Inflammatory macrophage (primary cell): ENCODE measurements at places on chromosomes 7 and 10.

- DNase-seq, result no peak
Observed at GRCh38 chr10:131955591-131956340, 26.0 kb downstream of the BNIP3 start.

- no peak for DNase-seq
Observed at GRCh38 chr10:63994371-63994770, 473.2 kb downstream of the REEP3 start.

DNA sequence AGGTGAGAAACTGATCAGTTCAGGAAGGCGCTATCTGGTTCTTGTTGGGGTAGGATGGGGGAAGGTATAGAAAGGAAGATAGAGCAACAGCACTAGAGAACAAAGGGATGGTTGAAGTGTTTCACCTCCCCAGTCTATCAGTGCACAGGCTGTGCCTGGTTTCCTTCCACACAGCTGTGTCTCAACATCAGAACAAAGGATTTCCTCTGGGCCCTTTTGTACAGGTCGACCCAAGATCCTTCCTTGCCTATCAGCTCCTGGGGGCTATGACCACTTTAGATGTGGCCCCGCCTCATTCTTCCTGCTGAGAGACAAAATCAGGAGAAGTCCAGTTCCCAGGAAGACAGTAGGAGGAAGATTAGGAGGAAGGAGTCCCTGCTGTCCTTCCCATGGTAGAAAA lies 65.6 kb downstream of the NAMPT start:
- DNase-seq, result no peak

DNA sequence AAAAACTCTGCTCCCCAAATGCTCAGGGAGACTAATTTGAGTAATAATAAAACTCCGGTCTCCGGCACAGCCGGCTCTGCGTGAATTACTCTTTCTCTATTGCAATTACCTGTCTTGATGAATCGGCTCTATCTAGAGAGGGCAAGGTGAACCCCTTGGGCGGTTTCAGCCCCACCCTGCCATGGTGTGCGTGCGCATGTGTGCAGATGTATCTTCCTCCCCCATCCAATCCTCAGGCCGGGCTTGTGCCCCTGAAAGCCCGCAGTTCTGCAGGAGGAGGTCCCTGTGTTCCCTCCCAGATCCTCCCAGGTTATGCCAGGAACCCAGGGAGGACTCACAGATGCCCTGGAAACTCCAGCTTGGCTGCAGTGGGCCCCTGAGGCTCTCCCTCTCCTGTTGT lies 48.3 kb upstream of the MYL10 start:
- no peak for DNase-seq

DNA sequence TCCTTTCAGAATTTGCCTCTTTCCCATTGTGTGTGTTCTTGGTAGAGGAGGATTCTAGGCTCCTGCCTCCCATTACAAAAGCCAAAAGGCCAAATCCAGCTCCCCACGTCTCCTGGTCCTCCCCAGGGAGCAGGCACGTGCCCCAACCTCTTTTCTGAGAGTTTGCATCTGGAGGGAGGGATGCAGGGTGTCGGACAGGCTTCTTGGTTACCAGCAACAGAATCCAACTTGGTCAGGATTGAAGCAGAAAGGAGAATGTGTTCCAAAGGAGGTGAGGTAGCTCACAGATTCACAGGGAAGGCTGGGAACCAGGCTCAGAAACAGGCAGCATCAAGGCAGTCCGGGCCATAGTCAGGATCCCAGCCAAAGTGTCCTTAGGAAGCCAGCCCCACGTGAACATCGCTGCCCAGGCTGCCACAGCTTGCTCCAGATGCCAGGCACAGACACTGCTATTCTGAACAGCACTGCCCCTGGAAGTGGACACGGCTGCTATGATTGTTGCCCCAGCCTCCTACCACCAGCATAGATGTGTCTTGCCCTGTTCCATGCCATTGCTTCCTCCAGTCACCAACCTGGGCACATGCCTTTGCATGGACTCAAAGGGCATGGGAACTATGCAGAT lies 264.2 kb upstream of the ZMIZ1 start:
- DNase-seq, result no peak

DNA sequence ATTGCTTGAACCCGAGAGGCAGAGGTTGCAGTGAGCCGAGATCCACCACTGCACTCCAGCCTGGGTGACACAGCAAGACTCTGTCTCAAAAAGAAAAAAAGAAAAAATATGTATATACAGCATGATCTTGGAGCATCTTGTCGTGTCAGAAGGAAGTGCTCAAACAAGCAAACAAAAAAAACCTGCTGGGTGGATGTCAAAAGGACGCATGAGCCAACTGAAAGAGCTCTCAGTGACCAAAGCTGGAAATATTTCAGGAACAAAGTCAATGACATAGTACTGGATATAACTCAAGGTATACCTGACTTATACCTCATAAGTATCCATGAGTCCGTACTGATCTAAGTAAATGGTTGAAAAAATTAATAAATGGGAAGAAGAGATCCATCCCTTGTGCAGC lies 94.6 kb upstream of the ANLN start:
- no peak for DNase-seq

DNA sequence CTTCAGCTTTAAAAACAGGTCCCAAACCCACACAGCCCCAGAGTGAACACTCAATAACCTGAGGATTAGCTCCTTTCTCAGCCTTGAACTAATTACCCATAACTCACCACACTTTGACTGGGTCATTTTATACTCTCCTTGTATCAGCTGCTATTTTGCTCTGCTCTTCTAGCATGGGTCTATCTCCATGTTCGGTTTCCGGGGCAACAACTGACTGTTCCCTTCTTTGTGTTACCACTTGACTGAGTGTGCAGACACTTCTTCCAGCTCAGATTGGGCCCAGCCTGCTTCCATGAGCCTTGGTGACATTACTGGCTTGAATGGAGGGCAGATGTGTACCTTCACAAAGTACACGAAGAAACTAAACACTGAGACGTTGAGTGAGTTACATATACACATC lies 31.5 kb upstream of the PRPS1L1 start:
- no peak for DNase-seq

DNA sequence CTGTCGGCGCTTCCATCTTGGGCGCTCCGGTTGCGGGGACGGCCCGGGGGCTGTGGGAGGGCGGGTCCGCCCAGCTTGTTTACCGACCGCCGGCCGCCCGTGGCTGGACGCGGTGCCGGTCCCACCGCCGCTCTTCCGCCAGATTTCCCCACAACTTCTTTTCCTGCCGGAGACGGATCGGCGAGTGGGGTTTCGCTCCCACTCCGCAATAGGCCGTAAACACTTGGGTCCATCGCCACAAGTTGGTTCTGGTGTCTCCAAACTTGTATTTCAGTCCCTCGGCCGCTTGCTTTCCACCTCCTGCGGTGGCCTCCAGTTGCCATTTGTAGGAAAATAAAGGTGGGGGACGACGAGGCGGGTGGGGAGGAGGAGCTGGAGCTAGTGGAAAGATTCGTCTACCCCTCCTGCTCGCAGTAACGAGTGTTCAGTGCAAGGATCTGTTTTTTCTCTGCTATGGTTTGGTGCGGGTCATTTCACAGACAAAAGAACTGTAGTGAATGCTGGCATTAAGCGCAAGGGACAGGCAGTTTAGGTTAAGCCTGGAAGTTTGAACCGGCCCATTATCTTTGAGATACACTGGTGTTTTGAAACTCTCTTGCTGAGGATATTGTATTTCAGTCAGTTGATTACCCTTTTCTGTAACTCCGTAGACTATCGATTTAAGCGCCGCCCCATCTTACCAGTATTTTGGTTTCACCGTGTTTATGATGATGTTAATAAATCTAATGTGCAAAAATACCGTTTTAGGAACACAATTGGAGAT lies 24.3 kb upstream of the ZRANB1 start:
- peak; percentile 30 for DNase-seq

DNA sequence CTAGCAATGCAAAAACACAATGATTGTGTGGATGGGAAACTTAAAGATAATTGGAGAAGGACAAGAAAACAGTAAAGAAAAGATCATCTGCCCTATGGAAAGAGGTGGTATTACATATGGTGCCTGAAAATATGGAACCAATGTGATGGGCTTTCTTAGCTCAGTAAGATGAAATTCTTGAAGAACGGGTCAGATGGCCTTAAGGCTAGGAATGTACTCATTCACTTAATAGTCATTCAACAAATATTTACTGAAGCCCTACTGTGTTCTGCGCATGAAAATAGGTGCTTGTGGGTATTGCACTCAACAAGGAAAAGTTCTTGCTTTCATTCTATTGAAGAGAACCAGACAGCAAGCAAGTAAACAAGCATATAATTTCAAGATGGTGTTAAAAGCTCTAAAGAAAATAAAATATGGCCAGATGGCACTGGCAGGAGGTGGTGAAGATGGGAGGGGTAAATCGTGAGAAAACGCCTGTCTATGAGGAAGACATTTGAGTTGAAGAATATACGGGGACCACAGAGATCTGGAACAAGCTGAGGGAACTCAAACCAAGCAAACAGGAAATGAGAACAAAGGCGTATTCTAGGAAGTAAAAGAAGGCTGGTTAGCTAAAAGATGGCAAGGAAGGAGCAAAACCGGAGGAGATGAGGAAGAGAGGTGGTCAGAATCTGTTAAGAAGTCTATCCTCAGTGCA lies 179.7 kb downstream of the ANK3 start:
- no peak for DNase-seq

DNA sequence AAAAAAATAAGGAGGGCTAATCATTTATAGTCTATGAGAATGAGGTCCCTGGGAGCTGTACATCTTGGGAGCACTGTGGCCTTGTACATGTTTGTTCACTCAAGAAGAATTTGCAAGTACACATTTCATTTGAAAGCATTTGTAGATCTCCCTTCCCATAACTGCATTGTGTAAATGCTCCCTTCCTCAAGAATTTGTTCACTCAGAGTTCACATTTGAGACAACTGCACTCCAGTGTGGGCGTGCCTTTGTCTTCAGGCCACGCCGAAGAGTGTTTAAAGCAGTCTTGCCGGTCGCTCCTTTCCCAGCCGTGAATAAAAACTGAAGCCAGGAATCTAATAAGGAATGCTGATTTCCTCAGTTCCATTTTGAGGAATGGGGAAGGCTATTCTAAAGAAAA lies 291.1 kb upstream of the LYZL1 start:
- no peak for DNase-seq

GRCh38 chr10:8133146-8133545 lies 78.7 kb downstream of the GATA3 start:
- no peak for DNase-seq

- peak; percentile 32 for DNase-seq
Observed at GRCh38 chr10:34758447-34758996, 56.6 kb downstream of the PARD3 start.

GRCh38 chr7:22863156-22863899 lies 40.7 kb upstream of the TOMM7 start:
- no peak for DNase-seq

DNA sequence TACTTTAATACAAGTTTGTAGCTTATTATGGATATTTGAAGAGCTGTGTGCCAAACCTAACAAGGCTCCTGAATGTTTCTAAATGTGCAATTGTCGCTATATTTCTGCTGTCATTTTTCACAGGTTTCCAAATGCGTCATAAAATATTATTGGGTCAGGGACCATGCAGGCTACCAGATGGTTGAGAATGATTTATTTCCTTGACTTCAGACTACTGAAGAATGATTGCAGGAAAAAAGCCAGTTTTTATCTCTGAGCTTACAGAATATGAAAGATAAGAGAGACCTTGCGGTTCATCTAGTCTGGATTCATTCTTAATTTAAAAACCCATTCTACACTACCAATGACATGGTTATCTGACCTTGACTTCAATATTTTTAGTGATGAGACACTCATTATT lies 55.2 kb downstream of the TSPAN12 start:
- DNase-seq, result no peak

DNA sequence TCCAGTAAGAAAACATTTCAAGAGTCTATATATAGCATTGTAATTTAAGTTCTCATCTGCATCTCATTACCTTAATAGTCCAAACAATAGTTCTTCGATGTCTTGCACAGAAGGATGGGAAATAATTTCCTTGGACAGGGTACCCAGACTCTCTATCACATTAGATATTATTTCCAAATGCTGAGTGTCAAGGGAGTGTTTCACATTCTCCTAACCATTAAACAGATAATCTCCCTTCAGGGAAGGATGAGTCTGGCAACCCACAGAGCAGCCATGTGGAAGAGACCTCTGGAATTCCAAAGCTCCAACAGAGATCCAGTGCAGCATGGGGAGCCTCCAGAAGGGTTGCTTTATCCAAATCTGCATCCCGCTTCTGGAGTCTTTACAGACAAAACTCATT lies 89.6 kb downstream of the FZD1 start:
- DNase-seq, result no peak
